Mesenteric fat pad (tissue), 1 donor: ENCODE measurements at places on chromosomes 16 and 17. TPM values are rescaled to one million over a fixed set of nuclear protein-coding genes. Genes with fewer than 3 reads are reported as not detected.

DNA sequence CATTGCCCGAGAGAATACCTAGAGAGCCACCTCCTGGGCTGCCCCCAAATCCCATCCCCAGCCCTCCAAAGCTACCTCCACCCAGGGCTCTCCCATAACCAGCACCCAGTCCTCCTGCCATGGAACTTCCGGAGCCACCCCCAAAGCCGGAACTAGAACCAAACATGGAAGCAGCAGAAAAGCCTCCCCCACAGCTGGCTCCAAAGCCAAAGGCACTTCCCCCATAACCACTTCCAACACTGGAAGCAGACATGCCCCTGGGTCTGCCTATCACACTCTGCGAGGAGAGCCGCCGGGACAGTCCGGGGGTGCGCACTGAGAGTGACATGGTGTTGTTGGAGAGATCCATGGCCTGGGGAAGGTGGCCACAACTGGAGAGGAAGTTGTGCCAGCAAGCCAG, at the start of gene KRT12:
KRT12 (minus strand) TSS at position 386 of the 400 bp plus-strand sequence; CDS start at position 349, 37 bp downstream.
- DNase-seq = no peak

GRCh38 chr16:11456741-11457140, 111.5 kb downstream of the RMI2 start:
- no peak for DNase-seq

DNA sequence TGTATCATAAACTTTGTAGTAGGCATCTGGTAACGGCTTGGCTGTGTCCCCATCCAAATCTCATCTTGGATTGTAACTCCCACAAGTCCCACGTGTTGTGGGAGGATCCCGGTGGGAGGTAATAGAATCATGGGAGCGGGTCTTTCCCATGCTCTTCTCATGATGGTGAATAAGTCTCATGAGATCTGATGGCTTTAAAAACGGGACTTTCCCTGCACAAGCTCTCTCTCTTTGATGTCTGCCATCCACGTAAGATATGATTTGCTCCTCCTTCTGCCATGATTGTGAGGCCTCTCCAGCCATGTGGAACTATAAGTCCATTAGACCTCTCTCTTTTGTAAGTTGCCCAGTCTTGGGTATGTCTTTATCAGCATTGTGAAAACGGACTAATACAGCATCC, 248.7 kb downstream of the SNX29 start:
- DNase-seq = no peak

- DNase-seq = no peak
These were observed 164.0 kb downstream of the MAP2K6 start for GRCh38 chr17:69578385-69578936.

DNA sequence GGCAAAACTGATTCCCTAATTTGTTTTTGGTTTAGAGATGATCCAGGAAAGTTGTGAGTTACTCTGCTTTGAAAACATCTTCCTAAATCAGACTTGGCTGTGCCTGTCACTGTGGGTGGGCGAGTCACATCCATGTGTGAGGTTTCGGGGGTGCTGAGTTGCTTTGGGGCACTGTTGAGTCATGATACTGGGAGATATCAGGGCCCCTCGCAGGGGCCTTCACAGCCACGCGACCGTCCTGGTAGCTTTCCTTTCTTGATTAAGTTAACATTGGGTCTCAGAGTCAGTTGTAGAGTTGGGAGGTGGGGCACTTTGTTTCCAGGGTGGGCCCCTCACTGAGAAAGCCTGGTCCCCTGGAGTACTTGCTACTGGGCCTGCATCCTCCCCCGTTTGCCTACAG, 58.3 kb upstream of the LGALS9 start:
- DNase-seq = no peak

Gene RNF227
- 0.80 TPM for total RNA-seq

- no peak for DNase-seq
These were observed 314.6 kb upstream of the MAF start for GRCh38 chr16:79914961-79915720.

Gene EVI2B
- 19.5 TPM for total RNA-seq

DNA sequence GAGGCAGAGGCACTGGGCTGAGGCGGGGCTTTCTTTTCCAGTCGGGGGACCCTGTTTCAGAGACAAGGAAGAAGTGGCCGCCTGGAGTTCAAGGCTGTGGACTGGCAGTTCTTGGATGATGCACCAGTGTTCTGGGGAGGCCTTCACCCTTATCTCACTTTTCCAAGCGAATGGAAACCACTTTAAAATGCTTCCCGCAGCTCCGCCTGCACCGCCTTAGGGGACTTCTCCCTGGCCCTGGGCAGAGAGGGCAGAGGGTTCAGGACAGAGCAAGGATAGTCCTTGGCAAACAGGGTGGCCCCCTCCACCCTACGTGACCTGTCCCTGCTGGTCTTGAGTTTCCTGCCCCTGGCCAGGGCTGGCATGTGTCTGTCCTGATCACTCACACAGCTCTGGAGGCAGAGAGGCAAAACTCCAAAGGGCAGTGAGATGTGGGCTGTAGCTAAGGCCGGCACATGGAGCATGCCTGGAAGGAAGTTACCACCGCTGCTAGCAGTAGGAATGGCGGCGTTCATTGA, 20.6 kb downstream of the RTN4RL1 start:
- DNase-seq = no peak

Gene WNT3
- total RNA-seq = 1.9 TPM

- DNase-seq = no peak
These were observed 5.3 kb downstream of the IGFALS start for GRCh38 chr16:1788095-1788707.

DNA sequence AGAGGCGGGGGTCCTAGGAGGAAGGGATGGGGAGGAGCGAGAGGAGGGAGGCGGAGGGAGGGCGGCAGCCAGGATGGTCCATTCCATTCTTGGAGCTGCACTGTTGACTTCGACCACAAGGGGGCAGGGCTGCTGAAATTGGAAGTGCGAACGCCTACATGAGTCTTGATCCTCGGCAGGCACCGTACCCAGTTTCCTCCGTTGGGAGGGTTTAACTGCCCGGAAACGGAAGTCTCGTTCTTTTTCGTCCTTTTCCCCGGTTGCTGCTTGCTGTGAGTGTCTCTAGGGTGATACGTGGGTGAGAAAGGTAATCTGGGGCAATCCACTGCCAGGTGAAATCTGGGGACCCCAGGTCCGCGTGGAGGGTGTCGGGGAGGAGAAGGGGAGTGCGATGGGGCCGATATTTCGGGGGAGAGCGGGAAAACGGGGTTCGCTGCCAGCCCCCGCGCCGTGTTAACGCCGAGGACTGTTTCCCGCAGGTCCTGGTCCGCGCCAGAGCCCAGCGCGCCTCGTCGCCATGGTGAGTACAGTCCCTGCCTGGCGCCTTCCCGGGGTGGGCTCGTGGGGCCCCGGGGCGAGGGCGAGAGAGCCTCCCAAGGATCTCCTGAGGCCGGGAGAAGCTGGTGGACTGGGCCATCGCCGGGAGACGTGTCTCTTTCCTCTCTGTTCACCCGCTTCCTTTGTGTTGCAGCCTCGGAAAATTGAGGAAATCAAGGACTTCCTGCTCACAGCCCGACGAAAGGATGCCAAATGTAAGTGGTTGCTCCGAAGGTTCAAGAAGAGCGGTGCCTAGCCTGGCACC, at the start of gene RPL38:
RPL38 (plus strand) TSS at position 240 of the 802 bp plus-strand sequence; CDS start at position 518, 278 bp downstream.
- DNase-seq = peak; percentile 96

Gene KCTD11
- 11.9 TPM for total RNA-seq

Gene CISD3
- 44.6 TPM for total RNA-seq

GRCh38 chr17:18323007-18323406, 7.9 kb downstream of the SMCR8 start:
- DNase-seq = no peak

DNA sequence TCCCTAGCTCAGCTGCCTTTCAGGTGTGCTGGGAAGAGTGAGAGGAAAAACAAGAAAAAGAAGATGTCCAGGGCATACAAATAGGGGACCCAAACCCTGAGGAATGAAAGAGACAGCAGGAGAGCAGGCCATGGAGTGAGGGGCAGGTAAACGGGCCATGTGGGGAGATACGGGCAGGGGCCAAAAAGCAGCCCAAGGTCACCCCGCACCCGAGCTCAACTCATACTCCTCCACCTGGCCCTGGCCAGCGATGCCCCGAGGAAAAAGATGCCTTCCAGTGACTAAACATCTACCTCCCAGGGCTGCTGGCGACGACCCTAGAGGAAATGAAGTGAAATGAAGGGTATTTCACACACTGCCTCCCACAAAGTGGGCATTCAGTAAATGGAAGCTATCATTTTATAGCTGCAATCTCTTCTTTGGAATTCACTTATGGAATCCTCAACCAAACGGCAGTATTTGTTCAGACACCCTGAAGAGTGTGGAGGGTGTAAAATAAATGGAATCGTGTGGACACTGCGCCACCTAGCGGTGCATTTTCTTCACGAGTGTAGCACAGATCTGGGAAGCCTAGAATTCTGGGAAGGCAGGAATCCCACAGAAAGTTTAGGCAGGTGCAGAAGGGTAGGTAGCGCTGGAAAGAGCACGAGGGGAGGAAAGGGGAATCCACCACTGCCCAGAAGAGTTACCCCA, 14.9 kb downstream of the ELAC2 start:
- DNase-seq = peak; percentile 89

- DNase-seq = no peak
These were observed 1.0 kb upstream of the CCNF start for GRCh38 chr16:2428051-2428783.

DNA sequence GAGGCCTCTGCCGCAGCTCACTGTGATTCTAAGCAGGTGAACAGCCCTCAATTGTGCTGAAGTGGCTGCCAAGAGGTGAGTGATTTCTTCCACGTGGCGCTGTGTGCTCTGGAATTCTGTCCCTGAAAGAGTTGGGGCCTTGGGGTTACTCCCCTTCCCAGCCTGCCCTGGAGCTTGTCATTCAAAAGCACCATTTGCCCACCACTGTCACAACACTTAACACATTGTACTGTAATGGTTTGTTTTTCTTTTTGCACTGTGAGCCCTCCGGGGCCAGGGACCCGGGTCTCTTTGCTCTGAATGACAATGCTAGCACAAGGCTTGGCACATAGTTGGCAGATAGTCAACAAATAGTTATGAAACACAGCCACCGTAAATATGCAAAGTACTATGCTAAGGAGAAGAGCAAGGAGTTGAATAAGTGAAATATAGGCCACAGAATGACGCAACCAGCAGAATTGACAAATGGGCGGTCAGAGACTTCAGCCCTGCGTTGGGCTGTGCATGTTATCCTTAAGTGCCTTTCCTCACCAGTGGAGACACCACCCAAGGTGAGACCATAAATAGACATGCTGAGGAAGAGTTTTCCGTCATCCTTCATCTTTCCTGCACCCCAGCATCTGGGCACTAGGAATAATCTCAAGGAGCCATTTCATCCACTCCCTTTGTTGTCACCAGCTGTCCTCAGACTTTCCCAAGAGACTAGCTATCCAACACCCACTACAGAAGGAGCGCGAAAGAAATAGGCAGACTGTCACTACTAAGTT, 112.0 kb upstream of the DNAH9 start:
- DNase-seq = no peak

DNA sequence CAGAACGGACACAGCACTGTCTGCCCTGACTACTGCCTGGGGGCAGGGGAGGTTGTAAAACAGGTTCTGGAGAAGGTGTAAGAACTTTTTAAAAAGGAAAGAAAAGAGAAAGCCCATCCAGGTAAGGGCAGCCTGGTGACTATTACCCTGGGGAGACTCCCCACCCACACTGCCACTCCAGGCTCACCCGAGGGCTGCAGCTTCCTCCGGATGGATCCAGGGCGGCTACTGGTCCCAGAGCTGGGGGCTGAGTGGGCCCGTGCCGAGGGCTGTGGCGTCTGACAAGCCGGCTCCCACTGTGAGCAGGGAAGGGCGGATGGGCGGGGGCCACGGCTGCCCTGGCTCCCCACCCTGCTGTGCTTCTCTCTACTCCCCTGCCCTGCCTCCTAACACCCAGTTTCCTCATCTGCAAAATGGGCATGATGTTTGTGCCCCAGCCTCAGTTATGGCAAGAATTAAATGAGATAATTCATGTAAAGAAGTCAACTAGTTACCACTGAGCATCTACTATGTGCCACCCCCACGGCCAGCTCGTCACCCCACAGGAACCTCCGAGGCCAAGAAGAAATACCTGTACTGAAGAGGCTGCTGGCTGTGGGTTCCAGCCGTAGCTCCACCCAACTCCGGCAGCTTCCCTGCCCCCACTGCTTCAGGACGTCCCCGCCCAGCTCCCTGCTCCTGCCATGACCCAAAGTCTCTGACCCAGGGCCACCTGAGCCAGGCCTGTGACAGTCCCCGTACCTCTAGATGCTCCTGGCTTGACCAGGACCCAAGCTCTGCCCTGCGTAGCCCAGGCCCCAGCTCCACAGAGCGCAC, 24.2 kb downstream of the KATNB1 start:
- no peak for DNase-seq

DNA sequence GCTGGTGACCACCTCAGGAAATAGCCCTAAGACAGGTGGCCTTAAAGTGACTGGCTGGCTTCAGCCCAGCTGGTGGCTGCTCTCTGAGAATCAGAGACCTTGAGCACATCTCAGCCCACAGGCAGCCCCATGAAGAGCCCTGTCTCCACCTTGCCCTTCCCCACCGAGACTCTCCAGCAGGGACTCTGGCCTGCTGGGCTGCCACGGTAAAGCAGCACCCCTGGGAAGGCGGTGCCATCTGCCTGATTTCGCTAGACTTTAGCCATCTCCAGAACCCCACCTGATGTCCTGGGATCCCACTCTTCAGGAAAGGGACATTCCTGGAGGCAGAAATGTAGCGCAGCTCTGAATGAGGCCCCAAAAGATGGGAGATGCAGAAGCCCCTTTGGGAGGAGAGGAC, 45.2 kb upstream of the LGALS9 start:
- no peak for DNase-seq

DNA sequence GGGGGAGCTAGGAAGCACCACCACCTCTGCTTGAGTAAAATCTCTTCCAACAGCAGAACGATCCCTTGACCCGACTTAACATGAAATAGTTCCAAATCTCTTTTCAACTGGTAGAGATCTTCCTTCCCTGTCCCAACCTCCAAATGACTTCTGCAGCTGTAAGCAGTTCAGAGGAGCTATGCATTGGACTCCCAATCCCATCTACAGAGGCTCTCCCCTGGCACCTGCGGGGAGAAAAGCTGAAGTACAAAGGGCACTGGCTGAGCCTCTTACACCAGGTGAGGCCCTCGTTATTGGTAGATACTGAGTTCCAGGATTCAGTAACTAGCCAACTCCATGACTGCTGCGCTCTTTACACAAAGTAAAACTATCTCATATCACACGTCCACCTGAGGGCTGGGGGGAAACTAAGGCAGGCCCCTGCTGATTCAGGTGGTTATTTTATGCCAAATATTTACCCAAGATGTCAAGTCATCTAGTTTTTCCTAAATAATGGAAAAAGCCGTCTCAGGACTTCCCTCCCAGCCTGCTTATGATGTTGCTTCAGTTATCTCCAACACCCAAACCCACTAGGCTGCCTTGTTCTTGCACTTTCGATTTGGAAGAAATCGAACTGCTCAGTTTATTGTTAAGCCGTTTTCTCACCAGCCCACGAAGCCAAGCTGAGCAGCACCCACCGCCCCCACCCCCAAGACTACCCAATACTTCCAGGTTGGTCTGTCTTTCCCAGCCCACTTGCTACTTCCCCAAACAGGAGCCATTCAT, 3.2 kb downstream of the ACTG1 start:
- DNase-seq = no peak
